ENCODE measurements at places on chromosomes 7 and 10.

GRCh38 chr7:7265081-7266075 is 83.0 kb downstream of the C1GALT1 start:
- DNase-seq, result no peak

DNA sequence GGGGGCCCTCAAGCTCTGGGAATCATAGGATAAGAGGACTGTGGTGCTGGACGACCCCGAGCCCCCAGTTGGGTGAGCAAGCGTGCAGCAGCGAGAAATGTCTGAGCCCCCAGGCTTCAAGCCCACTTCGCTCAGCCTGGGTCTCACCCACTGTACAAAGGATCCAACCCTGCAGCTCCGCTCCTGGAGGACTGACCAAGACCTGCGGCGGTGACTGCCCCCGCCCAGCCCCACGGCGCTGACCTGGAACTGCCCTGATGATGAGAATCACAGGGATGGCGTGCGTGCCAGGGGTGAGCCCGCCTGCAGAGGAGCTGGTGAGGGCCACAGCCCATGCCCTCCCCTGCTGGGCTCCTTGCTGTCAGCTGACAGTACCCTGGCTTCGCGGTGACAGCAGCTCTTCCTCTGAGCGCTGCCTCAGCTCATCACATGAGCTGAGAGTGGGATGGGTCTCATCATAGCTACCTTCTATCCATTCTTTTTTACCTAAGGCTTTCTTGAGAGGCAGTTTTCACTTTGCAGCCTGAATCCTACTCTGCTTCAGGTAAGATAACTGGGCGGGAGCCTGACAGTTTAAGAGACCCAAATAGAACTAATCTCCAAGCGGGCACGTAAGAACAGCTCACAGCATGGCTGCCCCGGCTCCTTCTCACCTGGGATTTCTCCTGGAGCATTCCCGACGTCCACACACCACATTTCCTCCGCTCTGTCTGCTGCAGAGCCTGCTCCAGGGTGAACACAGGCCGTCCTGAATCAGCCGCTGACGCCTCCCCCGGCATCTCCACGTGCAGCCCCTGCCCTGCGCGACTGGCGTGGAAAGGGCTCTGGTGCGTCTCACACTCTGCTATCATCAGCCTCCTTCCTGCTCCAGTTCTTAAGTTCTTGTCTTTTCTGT is 329.9 kb downstream of the PTPRN2 start:
- no peak for DNase-seq

DNA sequence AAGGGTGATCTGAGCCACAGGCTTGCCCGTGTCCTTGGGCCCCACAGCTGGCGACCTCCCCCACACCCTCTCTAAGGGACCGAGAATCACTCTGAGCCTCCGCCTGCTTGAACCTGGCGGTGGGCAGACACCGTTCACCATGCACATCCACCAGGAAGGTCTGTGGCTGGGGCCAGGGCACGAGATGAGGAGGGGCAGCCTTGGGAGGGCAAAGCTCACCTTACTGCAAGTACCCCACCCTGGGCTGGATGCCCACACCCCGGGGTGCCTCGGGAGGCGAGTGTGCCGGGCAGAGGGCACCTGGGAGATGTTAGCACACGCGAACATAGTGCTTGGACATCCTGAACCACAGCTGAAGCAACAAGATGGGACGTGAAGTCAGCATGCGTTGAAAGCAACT is 211.9 kb downstream of the ELFN1 start:
- DNase-seq, result no peak

- no peak for DNase-seq
Observed at GRCh38 chr7:140242057-140243031, 65.6 kb upstream of the KDM7A start.

DNA sequence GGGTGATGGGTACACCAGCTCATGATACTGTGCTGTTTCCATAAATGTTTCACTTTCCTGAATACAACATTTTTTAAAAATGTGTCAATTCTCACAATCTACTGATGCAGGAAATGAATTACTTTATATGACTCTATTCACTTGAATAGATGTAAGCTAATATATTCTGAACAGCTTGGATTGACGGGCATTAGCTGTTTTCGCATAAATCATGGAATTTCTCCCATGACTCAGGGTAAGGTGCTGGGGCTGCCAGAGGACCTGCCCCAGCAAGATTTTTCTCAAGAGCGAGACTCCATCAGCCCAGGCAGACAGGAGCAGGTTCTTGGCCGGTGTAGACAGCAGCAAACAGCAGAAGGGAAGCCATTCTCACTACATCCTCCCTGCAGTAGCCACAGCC is 107.1 kb downstream of the PFKFB3 start:
- DNase-seq, result no peak
